Esophagus squamous epithelium (tissue), 5 donors: ENCODE measurements at places on chromosomes 5 and 9.

DNA sequence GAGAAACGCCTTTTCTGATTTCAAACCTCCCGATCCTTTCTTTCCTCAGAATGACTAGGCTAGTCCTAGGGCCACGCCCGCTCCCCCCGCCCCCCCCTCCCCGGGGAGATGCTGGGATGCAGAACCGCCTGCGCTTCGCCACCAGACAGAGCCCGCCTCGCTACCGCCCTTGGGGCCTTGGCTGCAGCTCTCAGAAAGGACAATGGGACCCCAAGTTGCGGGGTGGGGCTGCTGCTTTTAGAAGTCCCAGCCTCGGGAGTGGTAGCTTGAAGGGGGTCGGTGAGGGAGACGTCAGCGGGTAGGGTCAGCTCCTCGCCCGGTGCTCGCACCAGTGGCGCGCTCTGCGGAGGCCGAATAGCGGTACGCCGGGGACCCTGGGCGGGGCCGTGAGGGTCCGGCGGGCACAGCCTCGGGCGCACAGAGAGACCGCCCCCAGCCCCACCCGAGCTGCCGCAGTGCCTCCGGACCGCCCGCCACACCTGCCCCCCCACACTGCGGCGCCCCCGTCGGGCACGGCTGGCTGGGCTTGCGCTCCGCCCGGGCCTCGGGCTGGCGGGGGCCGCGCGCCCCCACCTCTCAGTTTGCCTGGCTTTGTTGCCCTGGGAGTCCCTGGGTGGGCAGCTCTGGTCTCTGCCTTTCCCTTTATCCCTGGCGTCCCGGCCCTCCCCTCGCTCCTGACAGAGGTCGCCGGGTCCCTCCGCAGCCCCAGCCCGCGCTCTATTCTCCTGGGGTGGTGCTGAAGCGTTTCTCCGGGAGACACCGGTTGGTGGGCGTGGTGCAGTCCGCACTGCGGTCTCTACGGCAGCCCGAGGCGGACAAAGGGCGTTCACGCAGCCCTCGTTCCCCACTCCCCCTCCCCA lies 1.2 kb downstream of the MAP1B start:
- no peak for DNase-seq

GRCh38 chr5:16853518-16853917 lies 82.6 kb downstream of the MYO10 start:
- DNase-seq = no peak

GRCh38 chr5:126965061-126965475 lies 65.3 kb downstream of the MARCHF3 start:
- no peak for DNase-seq

DNA sequence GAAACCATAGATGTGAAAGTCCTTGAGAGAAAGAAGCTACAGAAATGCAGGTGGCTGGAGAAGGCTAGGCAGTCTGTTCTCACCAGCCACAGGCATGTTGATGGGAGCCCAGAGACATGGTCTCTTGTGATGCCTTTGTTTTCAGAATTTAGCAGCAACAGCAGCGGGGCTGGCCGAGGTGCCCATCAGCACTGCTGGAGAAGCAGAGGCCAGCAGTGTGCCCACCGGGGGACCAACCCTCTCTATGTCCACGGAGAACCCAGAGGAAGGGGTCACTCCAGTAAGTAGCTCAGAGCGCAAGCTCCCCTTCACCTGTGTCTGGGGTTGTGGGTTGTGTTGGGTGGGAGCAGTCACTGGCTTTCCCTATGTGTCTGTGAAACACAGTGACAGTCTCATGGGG lies 59.6 kb downstream of the COL15A1 start:
- DNase-seq = no peak

DNA sequence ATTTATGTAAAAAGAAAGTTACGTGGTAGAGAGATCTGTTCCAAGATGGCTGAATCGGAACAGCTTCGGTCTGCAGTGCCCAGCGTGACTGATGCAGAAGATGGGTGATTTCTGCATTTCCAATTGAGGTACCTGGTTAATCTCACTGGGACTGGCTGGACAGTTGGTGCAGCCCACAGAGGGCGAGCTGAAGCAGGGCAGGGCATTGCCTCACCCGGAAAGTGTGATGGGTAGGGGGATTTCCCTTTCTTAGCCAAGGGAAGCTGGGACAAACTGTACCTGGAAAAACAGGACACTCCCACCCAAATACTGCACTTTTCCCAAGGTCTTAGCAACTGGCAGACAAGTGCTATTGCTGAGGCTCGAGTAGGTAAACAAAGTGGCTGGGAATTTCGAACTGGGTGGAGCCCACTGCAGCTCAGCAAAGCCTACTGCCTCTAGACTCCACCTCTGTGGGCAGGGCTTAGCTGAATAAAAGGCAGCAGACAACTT lies 13.1 kb upstream of the HSD17B4 start:
- no peak for DNase-seq

DNA sequence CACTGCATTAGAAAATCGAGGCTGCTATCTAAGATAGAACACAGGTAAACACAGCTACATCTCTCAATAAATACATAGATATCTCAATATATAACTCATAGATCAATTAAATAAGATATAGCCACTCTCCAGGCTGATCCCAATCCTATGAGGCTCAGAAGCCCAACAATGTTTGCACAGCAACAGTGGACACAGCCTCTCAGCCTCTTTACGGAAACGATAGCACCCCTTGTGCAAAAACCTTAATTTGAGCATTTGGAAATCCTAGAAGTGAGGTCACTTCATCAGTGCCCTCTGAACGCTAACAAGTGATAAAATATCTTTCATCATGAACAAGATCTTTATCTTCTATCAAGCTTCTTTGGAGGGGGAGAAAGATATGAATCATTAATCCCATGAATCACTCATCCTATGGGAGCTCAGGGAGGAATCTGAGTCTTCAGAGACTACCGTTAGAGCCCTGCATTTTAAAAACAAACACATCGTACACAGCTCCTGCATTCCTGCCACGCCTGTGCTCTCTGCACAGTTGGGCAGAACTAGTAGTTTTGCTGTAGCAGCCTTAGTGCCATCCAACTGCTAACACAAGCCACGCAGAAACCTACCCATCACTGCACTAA lies 71.4 kb downstream of the MED27 start:
- no peak for DNase-seq

DNA sequence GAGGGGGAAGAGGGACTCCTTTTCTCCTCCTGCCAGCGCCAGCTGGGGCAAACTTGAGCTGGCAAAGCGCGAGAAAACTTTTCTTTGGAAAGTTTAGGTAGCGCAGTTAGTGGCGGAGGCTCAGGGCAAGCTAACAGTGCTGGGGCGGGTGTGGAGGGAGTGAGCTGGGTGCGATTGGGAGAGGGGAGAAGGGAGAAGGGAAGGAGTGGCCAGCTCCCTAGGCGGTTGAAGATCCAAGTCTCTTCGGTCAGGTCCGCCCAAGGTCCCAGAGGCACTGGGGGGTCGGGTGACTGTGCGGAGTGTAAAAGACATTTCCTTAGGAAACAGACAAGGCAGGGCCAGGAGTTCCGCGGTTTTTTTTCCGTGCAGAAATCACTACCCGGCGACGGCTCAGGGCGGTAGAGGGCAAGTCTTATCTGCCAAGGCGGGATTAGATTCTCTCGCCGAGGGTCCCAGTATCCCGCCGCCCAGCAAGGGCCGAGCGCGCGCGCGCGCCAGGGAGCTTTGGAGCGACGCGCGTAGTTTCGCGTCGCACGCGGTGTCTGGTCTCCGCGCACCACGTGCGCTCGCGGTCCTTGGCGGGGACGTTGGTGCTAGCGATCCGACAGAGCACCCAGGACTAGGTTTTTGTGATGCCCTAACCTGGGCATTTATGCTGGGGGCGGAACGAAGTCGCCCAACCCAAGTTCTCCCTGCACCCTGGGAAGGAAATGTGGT lies 33.6 kb upstream of the NFIB start:
- DNase-seq = no peak

- DNase-seq = no peak
Observed at GRCh38 chr5:110050640-110051345, 361.1 kb downstream of the MAN2A1 start.

- DNase-seq = no peak
Observed at GRCh38 chr5:36662291-36662851, 56.0 kb downstream of the SLC1A3 start.

- no peak for DNase-seq
Observed at GRCh38 chr9:83469722-83470121, 68.5 kb downstream of the FRMD3 start.

GRCh38 chr5:65928322-65928752 lies 2.0 kb downstream of the ERBIN start:
- no peak for DNase-seq

- no peak for DNase-seq
Observed at GRCh38 chr5:99926463-99926862, 608.7 kb upstream of the FAM174A start.

- no peak for DNase-seq
Observed at GRCh38 chr5:72586788-72587530, 79.7 kb upstream of the ZNF366 start.

DNA sequence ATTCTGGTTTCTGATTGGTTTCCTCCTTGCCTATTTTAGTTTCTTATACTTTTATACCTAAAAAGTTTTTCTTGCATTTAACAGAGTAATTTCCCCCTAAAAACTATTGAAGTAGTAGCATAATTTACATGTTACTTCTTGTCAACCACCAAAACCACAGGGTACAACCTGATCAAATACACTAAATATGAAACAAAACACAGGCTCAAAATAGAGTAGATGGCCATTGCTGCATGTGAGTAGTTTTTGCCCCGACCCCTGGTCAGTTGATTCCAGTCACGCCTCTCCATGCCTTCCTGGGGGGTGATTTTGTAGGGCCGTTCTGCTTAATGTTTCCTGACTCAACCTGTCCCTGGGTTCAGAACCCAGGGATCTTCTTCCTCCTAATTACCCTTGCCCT lies 101.8 kb downstream of the TLE4 start:
- no peak for DNase-seq
